ENCODE measurements at places on chromosomes 11 and 22.

DNA sequence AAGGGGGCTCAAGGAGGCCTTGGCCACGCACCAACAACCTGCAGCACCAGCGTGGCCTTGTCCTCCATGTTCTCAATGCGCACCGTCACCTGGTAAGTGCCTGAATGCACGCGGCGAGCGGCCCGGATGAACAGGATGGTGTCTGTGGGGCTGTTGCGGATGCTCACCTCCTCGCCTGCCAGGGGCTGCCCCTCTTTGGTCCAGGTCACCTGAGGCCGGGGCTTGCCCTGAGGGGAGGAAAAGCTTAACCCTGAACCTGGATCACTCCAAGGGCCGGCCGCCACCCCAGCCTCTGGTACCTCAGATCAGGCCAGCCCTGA lies 19.0 kb downstream of the MYBPC3 start:
- DNase-seq = no peak

- no peak for DNase-seq
These were observed 6.9 kb downstream of the GLB1L2 start for GRCh38 chr11:134338654-134339053.

DNA sequence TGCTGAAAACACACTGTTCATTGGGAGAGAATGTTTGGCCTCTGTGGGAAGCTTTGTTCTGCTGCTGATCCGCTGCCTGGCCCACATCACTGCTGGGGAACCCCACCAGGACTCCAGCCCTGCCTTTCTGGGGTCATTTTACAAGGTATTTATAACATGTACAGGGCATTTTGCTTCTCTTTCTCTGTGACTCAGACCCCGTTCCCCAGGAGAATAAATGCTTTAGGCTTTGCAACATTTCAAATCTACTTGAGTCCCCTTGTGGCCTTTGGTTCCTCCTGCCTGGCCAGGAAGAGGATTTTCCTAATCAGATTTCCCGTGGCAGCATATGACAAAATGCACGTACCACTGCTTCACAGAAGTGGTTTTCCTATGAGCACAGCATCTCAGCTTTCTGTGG lies 43.0 kb downstream of the BTG4 start:
- no peak for DNase-seq

DNA sequence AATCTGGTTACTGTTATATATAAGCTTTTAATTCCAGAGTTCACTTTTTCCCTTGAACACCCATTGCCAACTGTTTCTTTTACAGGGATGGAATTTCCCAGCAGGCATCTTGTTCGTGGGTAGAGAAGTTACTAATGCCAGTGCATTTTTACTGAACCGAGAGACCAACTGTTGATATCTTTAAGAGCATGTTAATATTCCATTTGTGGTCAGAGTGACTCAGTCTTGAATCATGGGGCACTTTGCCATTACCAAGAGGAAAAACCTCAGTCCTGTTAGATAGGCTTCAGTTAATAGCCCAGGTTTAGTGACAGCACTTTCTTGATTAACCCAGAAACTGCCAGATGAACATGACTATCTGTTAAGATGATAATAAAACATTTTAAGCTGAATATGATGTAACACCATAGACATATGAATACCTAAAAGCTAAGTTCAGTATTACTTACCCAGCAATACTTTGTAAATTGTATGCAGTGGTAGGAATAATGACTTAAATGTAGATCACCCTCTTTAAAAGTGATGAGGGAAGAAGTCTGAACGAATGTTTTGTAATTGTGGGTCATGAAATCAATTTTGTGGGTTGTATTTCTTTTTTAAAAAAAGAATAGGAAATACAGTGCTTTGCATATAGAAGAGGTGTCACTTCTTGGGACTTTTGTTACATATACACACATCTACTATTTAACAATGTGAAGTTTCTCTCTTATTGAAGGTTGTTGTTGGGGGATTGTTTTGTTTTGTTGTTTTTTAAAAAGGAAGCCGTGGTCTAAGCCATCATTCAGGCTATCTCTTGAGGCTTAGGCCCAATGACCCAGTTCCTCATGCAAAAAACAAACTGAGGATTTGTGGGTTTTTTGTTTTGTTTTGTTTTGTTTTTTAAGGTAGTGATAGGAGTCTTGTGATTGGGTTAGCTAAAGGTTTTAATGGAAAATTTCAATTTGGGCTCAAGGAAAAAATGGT lies 79.2 kb upstream of the GRIK4 start:
- no peak for DNase-seq

DNA sequence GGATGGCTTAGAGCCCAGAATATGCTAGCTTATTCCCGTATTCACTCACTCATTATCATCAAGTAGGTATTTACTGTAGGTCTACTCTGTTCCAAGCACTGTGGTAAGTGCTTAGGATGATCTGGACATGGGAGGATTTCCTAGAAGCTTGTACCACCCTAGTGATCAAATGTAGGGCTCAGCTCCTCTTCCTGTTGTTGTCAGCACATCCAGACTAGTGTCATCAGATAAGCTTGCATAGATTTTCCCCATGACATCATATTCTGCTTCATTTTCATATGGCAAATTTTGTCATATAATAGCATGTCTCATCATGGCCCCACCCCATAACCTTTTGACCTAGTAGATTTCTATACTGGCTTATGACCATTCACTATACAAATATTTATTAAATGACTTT lies 19.3 kb upstream of the NUCB2 start:
- no peak for DNase-seq

- no peak for DNase-seq
These were observed 20.3 kb downstream of the DERL3 start for GRCh38 chr22:23818541-23818940.

- DNase-seq = no peak
These were observed 2.6 kb downstream of the EWSR1 start for GRCh38 chr22:29270475-29271271.

- no peak for DNase-seq
These were observed 1243.0 kb upstream of the RAG2 start for GRCh38 chr11:37841016-37841415.

DNA sequence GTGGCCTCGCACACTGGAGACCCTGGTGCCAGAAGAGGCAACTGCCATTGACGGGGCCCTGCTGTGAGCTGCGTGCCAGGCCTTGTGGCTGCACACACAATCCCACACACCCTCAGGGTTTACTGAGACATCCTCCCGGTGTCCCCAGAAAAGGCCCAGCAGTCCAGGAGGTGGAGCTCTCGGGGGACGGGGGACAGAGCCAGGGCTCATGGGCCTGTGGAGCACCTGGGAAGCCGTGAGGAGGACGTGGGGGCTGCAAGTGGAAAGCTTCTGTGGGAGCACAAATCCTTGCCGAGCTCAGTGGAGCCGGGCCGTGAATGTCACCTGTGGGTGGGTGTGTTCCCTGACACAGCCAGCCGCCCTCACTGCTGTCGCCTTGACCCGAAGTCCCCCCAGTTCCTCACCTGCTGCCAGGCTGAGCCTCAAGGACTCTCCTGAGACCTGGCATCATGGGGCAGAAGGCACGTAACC lies 609.7 kb downstream of the TBC1D22A start:
- no peak for DNase-seq

- DNase-seq = no peak
These were observed 897.3 kb downstream of the METTL15 start for GRCh38 chr11:29005401-29005980.

DNA sequence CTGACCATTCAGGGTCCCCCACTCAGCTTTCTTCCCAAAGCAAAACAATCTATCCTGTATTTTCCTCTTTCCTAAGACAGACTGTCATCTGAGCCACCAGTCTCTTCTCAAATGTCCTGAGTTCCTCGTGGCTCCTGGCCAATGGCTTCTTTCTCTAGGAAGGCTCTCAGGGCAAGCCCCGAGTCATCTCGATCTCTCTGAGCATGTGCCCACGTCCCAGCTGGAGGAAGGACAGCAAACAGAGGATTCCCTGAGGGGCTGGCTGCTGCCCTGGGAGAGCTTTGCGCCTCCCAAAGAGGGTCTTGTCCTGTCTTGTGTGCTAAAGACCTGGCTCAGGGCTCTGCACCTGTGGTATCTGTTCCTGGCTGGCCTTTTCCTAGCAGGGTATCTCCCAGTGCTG lies 8.3 kb downstream of the SLC37A2 start:
- no peak for DNase-seq

DNA sequence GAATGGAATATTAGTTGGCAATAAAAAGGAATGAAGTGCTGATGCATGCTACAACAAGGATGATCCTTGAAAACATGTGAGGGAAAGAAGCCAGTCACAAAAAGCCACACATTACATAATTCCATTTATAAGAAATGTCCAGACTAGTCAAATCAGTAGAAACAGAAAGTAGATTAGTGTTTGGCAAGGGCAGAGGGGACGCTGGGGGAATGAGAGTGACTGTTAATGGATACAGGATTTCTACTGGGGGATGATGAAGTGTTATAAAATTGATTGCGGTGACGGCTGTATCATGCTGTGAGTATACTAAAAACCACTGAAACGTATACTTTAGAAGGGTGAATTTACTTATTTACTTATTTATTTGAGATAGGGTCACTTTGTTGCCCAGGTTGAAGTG lies 57.9 kb downstream of the C11orf58 start:
- DNase-seq = no peak

DNA sequence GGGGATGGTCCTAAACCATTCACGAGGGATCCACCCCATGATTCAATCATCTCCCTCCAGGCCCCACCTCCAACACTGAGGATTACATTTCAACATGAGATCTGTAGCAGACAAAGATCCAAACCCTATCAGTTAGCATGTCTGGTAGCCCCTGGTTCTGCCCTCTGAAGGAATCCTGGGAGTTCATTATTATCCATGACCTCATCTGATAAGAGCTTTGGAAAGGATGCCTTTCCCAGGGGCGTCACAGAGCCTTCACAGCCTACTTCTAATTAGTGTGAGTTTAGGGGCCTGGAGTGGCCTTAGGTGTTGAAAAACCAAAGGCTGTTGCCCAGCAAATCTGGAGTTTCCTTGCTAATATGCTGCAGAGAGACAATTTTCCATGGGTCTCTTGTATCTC lies 8.6 kb upstream of the EIF3M start:
- DNase-seq = no peak

DNA sequence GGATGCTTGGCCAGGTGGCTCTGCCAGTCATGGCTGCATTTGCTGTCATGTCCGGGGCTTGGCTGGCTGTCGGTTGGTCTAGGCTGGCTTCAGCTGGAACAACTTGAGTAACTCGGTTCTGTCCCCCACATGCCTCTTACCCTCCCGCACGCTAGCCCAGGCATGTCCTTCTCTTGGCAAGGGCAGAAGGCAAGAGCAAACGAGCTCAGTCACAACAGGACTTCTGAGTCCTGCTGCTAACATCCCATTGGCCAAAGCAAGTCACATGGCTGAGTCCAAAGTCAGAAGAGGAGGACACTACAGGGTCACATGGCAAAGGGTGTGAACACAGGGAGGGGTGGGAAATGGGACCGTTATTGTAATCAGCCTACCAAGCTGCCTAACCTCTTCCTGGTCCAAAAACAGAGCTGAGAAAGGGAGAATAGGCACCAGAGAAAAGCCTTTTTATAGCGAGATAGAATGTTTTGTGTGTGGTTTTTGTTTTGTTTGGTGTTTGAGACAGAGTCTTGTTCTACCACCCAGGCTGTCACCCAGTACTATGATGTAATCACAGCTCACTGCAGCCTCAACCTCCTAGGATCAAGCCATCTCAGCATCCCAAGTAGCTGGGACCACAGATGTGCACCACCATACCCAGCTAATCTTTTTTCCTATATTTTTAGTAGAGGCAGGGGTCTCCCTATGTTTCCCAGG lies 81.9 kb downstream of the MN1 start:
- DNase-seq = no peak

DNA sequence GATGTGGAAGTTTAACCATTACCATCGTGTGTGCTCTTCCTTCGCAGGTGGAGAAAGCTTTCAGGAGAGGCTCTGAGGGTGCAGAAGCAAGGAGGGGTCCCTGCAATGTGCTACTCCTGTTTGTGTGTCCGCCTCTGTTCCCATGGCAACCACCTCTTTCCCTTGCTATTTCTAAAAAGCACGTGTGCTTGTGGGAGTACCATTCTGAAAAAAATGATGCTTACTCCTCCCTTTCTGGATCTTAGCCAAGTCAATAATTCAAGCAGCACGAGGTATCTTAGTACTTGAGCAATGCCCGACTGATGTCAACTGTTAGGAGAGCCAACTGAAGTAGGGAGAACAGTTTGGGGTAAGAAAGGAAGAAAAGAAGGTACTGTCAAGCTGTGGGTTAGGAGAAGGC lies 628.7 kb downstream of the NTM start:
- DNase-seq = no peak

DNA sequence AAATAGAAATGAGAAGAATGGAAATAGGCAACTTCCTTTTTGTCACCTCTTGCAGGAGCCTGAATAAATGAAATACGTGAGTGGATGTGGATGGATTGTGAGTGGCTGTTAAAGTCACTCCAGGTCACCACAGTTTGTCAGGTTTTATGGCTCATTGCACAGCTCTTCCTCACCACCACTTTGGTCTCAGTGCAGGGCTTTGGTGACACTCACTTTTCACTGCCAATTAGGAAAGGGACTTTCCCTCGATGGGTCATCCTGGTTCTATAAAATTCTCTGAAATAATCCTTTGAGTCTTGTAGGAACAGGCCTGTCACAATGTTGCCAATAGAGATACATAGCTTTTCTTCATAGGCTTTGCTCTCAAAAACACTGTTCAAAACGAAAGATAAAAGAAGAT lies 172.4 kb upstream of the C11orf87 start:
- no peak for DNase-seq

- no peak for DNase-seq
These were observed 476 bp downstream of the ARHGAP32 start for GRCh38 chr11:129191649-129192048.

GRCh38 chr11:22884217-22884616 lies 23.9 kb upstream of the CCDC179 start:
- no peak for DNase-seq

All from activated CD8-positive, alpha-beta memory T cell treated with anti-CD3 and anti-CD28 coated beads for 1 hour (primary cell).